ENCODE measurements at places on chromosomes 16 and 17. TPM values are rescaled to one million over a fixed set of nuclear protein-coding genes. Genes with fewer than 3 reads are reported as not detected.

FASN gene
- 57.2 TPM for total RNA-seq

OTOP3 gene
- total RNA-seq = not detected

CNTROB gene
- total RNA-seq = 14.1 TPM

ABCC11 gene
- total RNA-seq = not detected

TAT gene
- total RNA-seq = not detected

PTX4 gene
- not detected for total RNA-seq

ZFP3 gene
- total RNA-seq = 1.3 TPM

CTRL gene
- total RNA-seq = 0.26 TPM

CLEC3A gene
- not detected for total RNA-seq

RMI2 gene
- 10.9 TPM for total RNA-seq

TLCD2 gene
- total RNA-seq = 8.4 TPM

STXBP4 gene
- 6.2 TPM for total RNA-seq

MAF gene
- total RNA-seq = 2.5 TPM

CCL16 gene
- not detected for total RNA-seq

CHD9 gene
- 20.3 TPM for total RNA-seq

GAS7 gene
- 2.1 TPM for total RNA-seq

C16orf95 gene
- not detected for total RNA-seq

PROCA1 gene
- total RNA-seq = 3.8 TPM

KRTAP9-8 gene
- total RNA-seq = not detected

HOXB3 gene
- 44.7 TPM for total RNA-seq

TOP3A gene
- total RNA-seq = 22.4 TPM

ODAD4 gene
- total RNA-seq = 0.52 TPM

SDR42E1 gene
- 0.65 TPM for total RNA-seq

METTL16 gene
- total RNA-seq = 29.6 TPM

LRRC75A gene
- not detected for total RNA-seq

ABI3 gene
- 4.9 TPM for total RNA-seq

PIRT gene
- total RNA-seq = not detected

ZNF48 gene
- total RNA-seq = 10.1 TPM

CD300LD gene
- not detected for total RNA-seq

TMEM92 gene
- total RNA-seq = 0.16 TPM

MTSS2 gene
- 17.6 TPM for total RNA-seq

SMCR8 gene
- 9.3 TPM for total RNA-seq

TP53TG3B gene
- total RNA-seq = not detected

CSHL1 gene
- total RNA-seq = not detected

GAS2L2 gene
- not detected for total RNA-seq

CD300H gene
- total RNA-seq = not detected

ATAD5 gene
- total RNA-seq = 2.5 TPM

CES3 gene
- total RNA-seq = 0.24 TPM

NQO1 gene
- total RNA-seq = 384 TPM

MYH3 gene
- total RNA-seq = 13.7 TPM

BCO1 gene
- total RNA-seq = not detected

OR4D1 gene
- total RNA-seq = 0.32 TPM

CACNA1G gene
- 0.96 TPM for total RNA-seq

SLC38A8 gene
- total RNA-seq = not detected

Data from epithelial cell of alveolus of lung (primary cell).